ENCODE measurements at places on chromosomes 12 and 14. TPM values are rescaled to one million over a fixed set of nuclear protein-coding genes. Genes with fewer than 3 reads are reported as not detected.

- DNase-seq = no peak
- H3K4me1 ChIP-seq = peaks cover 8% of the 10 kb centered on the region
- H3K27me3 ChIP-seq = peaks cover 8% of the 10 kb centered on the region
- H3K4me3 ChIP-seq = peak overlapping the region; percentile 97
- H3K36me3 ChIP-seq = no peaks in the 10 kb centered on the region
Observed at GRCh38 chr12:122265886-122266229, 436 bp downstream of the VPS33A start.

- peaks cover 3% of the 10 kb centered on the region for H3K36me3 ChIP-seq
- H3K4me1 ChIP-seq = no peaks in the 10 kb centered on the region
- H3K27ac ChIP-seq = no peak overlapping the region
- DNase-seq = no peak
Observed at GRCh38 chr12:6438345-6438744, 6.4 kb upstream of the CD27 start.

DNA sequence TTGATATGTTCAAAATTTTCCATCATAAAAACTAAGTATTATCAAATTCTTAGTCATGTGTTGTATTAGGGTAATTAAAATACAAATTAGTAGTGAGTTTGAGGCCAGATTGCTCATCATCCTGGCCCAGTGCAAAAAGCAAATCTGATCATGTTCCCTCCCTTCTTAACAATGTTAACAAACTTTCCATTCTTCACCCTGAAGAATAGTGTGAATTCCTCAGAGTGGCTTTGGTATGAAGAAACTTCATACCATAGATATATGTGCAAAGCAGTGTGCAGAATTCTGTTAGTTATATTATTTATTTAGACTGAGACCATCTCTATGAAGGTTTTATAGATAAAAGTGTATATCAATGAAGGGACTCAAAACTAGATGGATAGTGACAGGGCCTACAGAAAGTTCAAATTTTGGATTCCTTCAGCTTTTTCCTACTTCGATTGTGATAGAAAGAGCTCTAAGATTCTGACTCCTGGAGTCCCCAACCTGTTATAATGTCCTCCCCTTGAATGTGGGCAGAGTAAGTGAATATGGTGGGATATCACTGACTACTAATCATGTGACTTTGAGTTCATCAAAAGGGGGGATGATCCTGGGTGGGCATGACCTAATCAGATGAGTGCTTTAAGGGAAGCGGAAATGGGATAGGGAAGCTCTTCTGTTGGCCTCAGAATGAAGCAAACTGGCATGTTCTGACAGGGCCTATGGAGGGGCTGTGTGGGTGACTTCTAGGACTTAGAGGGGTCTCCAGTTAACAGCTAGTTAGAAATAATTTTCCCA is 271.4 kb downstream of the BTG1 start:
- no peak overlapping the region for H3K27ac ChIP-seq
- no peaks in the 10 kb centered on the region for H3K27me3 ChIP-seq
- H3K4me1 ChIP-seq = peaks cover 5% of the 10 kb centered on the region
- H3K4me3 ChIP-seq = no peak overlapping the region
- no peaks in the 10 kb centered on the region for H3K36me3 ChIP-seq

DNA sequence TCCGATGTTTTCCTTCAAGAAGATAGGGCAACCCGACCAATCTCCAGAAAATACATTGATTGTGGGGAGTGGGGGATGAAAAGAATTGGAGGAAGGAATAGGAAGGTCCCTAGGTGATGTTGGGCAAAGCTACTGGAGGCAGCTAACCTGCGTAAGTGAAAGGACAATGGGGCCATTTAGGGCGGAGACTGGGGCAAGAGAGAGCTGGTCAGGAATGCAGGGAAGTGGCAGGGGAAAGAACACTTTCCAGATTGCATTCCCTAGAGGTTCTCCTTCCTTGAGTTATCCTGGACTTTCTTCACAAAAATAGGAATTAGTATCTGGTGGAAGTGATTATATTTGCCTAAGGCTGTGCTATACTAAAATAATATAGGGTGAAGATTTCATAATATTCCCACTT is 151.8 kb upstream of the HMGA2 start:
- H3K36me3 ChIP-seq = no peaks in the 10 kb centered on the region
- no peak overlapping the region for H3K4me3 ChIP-seq
- no peak overlapping the region for H3K27ac ChIP-seq
- H3K27me3 ChIP-seq = no peaks in the 10 kb centered on the region

RPGRIP1 gene
- 0.19 TPM for total RNA-seq
